Aorta (tissue), 5 donors: ENCODE measurements at places on chromosomes 2 and 18. TPM values are rescaled to one million over a fixed set of nuclear protein-coding genes. Genes with fewer than 3 reads are reported as not detected.

GRCh38 chr18:12049978-12050811, 43.4 kb upstream of the ANKRD62 start:
- DNase-seq, result no peak
- H3K4me1 ChIP-seq, result no peaks in the 10 kb centered on the region
- H3K36me3 ChIP-seq, result no peaks in the 10 kb centered on the region
- H3K27me3 ChIP-seq, result no peaks in the 10 kb centered on the region
- H3K4me3 ChIP-seq, result no peak overlapping the region

GRCh38 chr18:63286926-63287325, 32.6 kb downstream of the BCL2 start:
- H3K36me3 ChIP-seq, result no peaks in the 10 kb centered on the region
- DNase-seq, result no peak
- H3K4me3 ChIP-seq, result no peak overlapping the region
- H3K27ac ChIP-seq, result no peak overlapping the region

DNA sequence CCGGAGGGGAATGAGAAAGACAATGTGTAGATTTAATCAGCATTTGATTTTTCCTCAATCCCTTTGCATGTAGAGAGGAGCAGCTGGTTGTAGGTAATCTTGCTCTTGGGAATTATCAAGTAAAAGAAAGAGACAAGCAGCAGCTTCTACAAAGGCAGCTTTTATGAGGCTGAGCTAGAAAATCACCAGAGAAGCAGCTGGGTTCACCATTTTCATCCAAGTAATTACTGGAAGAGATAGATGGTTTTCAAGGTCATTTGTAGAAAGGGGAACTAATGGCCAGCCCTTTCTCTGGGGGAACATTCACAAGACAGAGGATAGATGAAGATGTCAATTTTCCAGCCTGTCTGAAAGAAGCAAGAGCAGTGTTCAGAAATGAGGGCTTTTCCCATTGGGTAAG, 113.0 kb downstream of the RND3 start:
- H3K4me3 ChIP-seq, result no peak overlapping the region
- no peaks in the 10 kb centered on the region for H3K27me3 ChIP-seq
- no peak overlapping the region for H3K27ac ChIP-seq
- H3K4me1 ChIP-seq, result no peaks in the 10 kb centered on the region
- no peaks in the 10 kb centered on the region for H3K36me3 ChIP-seq

GRCh38 chr2:230161184-230161583, 58.6 kb downstream of the SP110 start:
- no peaks in the 10 kb centered on the region for H3K27me3 ChIP-seq
- no peaks in the 10 kb centered on the region for H3K4me1 ChIP-seq
- DNase-seq, result no peak
- no peaks in the 10 kb centered on the region for H3K36me3 ChIP-seq
- H3K4me3 ChIP-seq, result no peak overlapping the region

GRCh38 chr18:49051311-49051967, 100.7 kb upstream of the SMAD7 start:
- no peaks in the 10 kb centered on the region for H3K27me3 ChIP-seq
- H3K36me3 ChIP-seq, result no peaks in the 10 kb centered on the region
- no peaks in the 10 kb centered on the region for H3K4me1 ChIP-seq
- H3K4me3 ChIP-seq, result no peak overlapping the region
- no peak for DNase-seq

DNA sequence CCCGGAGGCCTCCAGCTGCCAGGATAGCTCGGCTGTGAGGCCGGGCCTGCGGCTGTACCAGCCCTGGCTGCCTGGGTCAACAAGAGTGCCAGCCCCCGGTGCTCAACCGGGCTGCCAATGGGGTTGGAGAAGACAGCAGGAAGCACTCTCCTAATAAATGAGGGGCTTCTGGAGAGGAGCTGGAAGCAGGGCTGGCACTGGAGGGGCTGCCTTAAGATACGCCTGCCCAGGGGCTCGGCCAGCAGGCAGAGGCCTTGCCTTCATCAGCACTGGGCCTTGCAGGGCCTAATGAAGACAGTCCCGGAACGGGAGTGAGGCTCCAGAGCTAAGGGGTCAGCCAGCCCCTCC, 73.6 kb downstream of the TEX51 start:
- no peaks in the 10 kb centered on the region for H3K27me3 ChIP-seq
- H3K4me3 ChIP-seq, result no peak overlapping the region
- no peaks in the 10 kb centered on the region for H3K36me3 ChIP-seq
- H3K4me1 ChIP-seq, result no peaks in the 10 kb centered on the region
- no peak overlapping the region for H3K27ac ChIP-seq

DNA sequence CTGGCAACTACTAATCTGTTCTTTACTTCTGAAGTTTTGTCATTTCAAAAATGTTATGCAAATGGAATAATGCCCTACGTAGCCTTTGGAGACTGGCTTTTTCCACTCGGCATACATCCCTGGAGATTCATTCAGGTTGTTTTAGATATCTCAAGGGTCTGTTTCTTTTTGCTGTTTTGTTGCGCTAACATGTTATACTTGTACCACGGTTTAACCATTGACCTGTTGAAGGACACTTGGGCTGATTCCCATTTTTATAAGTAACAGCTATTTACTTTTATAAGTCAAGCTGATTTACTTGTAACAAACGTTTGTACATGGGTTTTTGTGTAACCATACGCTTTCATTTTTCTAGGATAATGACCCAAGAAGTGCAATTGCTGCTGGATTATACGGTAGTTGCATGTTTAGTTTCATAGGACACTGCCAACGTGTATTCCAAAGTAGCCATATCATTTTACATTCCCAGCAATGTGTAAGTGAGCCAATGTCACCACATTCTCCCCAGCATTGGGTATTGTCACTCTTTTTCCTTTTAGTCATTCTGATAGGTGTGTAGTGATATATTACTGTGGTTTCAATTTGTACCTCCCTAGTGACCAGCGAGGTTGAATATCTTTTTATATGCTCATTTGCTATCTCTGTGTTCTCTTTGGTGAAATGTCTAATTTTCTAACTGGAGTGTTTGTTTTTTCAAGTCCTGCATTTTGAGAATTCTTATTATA, 36.5 kb upstream of the STAT4 start:
- H3K36me3 ChIP-seq, result no peaks in the 10 kb centered on the region
- peaks cover 2% of the 10 kb centered on the region for H3K4me1 ChIP-seq
- H3K4me3 ChIP-seq, result no peak overlapping the region
- H3K27ac ChIP-seq, result no peak overlapping the region

GRCh38 chr2:127695491-127696472, 5.5 kb upstream of the SFT2D3 start:
- H3K27ac ChIP-seq, result peak overlapping the region; percentile 60
- no peaks in the 10 kb centered on the region for H3K4me1 ChIP-seq
- H3K4me3 ChIP-seq, result no peak overlapping the region

DNA sequence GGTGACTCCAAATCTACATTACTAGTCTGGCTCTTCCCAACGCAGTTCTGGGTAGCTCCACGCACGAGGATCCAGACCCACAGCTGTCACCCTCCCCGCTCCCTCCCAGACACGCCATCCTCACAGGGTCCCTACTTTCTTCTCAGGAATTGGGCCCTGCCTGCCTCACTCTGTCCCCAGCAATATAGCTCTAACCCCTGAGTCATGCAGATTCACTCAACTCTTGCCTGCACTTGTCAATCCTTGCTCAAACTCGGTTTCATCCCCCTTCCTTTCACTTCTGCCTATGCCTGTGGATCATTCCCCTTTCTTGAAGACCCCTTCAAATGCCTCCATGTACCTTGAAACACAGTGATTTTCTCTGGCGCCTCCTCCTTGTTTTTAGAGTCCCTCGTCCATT, 5.0 kb downstream of the ST8SIA5 start:
- H3K4me1 ChIP-seq, result no peaks in the 10 kb centered on the region
- no peak for DNase-seq
- no peak overlapping the region for H3K4me3 ChIP-seq
- no peaks in the 10 kb centered on the region for H3K27me3 ChIP-seq
- H3K27ac ChIP-seq, result no peak overlapping the region

- H3K27ac ChIP-seq, result no peak overlapping the region
- H3K27me3 ChIP-seq, result no peaks in the 10 kb centered on the region
- DNase-seq, result peak; percentile 49
- H3K4me3 ChIP-seq, result no peak overlapping the region
These were observed 1377.9 kb downstream of the RPIA start for GRCh38 chr2:90069290-90069894.

GRCh38 chr2:203463266-203463678, 71.8 kb downstream of the RAPH1 start:
- no peaks in the 10 kb centered on the region for H3K4me1 ChIP-seq
- H3K27me3 ChIP-seq, result no peaks in the 10 kb centered on the region
- H3K27ac ChIP-seq, result no peak overlapping the region
- no peak overlapping the region for H3K4me3 ChIP-seq
- DNase-seq, result no peak

GRCh38 chr2:40584432-40584831, 132.5 kb upstream of the SLC8A1 start:
- H3K4me3 ChIP-seq, result no peak overlapping the region
- H3K36me3 ChIP-seq, result no peaks in the 10 kb centered on the region
- H3K4me1 ChIP-seq, result no peaks in the 10 kb centered on the region
- DNase-seq, result no peak
- H3K27me3 ChIP-seq, result no peaks in the 10 kb centered on the region

DNA sequence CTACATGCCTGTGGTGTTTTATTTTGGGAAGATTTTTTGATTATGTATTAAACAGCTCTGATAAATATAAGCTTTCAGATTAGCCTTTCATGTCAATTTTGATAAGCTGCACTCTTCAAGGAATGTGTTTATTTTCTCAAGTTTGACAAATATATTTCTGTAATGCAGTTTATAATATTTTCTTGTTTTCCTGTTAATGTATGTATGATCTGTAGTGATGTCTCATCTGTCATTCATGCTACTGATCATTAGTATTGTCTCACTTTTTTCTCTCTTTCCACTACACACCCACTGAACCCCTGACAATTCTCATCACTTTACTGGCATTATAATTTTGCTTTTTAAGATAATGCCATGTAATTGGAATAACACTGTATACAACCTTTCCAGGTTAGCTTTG, 100.9 kb downstream of the TMEM18 start:
- no peaks in the 10 kb centered on the region for H3K36me3 ChIP-seq
- no peak overlapping the region for H3K27ac ChIP-seq
- no peaks in the 10 kb centered on the region for H3K4me1 ChIP-seq
- H3K27me3 ChIP-seq, result no peaks in the 10 kb centered on the region

DNA sequence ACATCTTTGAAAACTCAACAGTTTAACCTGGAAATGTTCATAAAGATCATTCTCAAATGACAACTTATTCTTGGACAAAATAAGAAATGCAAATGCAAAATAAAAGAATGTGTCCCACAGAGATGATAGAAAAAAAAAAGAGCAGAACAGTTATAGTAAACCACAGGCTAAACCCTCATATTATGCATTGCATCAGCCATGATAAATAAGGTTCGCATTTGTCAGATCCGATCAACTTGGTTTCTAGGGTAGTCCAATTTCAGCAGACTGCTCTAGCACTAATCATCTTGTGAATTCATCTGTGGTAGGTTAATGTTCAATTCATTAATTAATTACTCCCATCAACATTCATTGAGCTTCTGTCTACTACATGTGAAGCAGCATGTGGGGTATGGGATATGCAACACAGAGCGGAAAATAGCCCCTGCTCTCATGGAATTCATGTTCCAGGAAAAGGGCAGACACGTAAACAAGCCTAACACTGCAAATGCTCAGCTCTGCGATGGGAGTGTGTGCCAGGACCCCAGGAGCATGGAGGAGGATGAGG, 316.2 kb upstream of the REV1 start:
- no peak overlapping the region for H3K27ac ChIP-seq
- no peak overlapping the region for H3K4me3 ChIP-seq
- no peaks in the 10 kb centered on the region for H3K36me3 ChIP-seq
- H3K4me1 ChIP-seq, result peaks cover 2% of the 10 kb centered on the region
- no peaks in the 10 kb centered on the region for H3K27me3 ChIP-seq

GRCh38 chr2:237271698-237272652, 142.0 kb downstream of the COL6A3 start:
- H3K4me3 ChIP-seq, result no peak overlapping the region
- H3K4me1 ChIP-seq, result no peaks in the 10 kb centered on the region
- H3K27ac ChIP-seq, result no peak overlapping the region
- no peaks in the 10 kb centered on the region for H3K27me3 ChIP-seq

DNA sequence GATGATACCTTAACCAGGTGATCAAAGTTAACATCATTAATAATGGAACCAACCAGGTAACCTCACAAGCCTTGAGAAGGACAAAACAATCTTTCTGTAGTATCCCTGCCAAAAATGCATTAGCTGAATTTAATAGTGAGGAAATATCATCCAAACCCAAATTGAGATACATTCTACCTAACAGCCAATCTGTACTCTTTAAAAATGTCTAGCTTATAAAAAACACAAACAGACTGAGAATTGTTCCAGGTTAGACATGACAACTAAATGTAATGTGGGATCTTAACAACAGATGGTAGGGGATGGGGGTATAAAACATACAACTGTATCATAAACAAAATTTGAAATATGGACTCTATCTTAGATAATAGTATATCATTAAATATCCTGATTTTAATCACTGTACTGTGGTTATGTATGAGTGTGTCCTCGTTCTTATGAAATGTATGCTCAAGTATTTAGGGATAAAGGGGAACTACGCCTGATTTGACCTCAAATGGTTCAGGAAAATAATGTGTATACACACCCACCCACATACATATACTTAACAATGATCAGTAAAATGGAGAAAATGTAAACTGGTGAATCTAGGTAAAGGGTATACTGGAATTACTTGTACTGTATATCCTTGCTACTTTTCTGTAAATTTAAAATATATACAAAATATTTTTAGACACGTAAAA, 1.7 kb downstream of the FANCL start:
- no peak overlapping the region for H3K4me3 ChIP-seq
- no peak overlapping the region for H3K27ac ChIP-seq
- DNase-seq, result no peak
- no peaks in the 10 kb centered on the region for H3K27me3 ChIP-seq

- no peak for DNase-seq
- no peak overlapping the region for H3K4me3 ChIP-seq
- H3K27ac ChIP-seq, result no peak overlapping the region
- no peaks in the 10 kb centered on the region for H3K4me1 ChIP-seq
These were observed 122.5 kb downstream of the FOXI3 start for GRCh38 chr2:88329815-88330603.

Gene SH2D6
- not detected for total RNA-seq

Gene TPO
- total RNA-seq, result 6.6 TPM

Gene PDE1A
- total RNA-seq, result 17.1 TPM

Gene HOXD10
- total RNA-seq, result not detected

Gene NAT8
- not detected for total RNA-seq

Gene CTAGE1
- total RNA-seq, result not detected

Gene CFC1
- total RNA-seq, result not detected
